ENCODE measurements at places on chromosomes 6 and 20. TPM values are rescaled to one million over a fixed set of nuclear protein-coding genes. Genes with fewer than 3 reads are reported as not detected.

EDN1 gene
- total RNA-seq = 0.16 TPM

SDCBP2 gene
- total RNA-seq = 1.9 TPM

CDH4 gene
- 0.32 TPM for total RNA-seq

MYLIP gene
- 33.2 TPM for total RNA-seq
